ENCODE measurements at places on chromosomes 12 and 14.

GRCh38 chr14:77516126-77516525, 17.5 kb upstream of the ISM2 start:
- no peak for DNase-seq

GRCh38 chr12:54417712-54418440, 1.2 kb downstream of the ITGA5 start:
- no peak for DNase-seq

- no peak for DNase-seq
Measured at GRCh38 chr14:73254247-73255004, 17.1 kb downstream of the PAPLN start.

- no peak for DNase-seq
Measured at GRCh38 chr14:21215130-21215878, 53.9 kb downstream of the HNRNPC start.

- DNase-seq: peak; percentile 8
Measured at GRCh38 chr12:70305794-70306193, 60.3 kb upstream of the KCNMB4 start.

DNA sequence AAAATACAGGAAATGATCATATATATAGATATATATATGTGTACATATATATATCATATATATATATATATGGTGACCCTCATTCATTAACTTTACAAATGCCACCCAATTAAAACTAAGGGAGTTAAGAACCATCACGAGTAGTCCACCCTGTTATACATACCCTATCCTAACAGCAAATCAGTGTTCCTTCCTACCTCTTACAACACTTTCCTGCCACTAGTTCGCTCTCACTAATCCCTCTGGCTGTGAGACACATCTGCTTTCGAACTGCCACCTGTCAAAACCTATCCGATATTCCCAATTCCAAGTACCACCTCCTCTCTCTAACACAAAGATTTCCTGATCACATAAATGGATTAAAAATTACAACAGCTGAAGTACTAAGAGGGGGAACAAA, 100.5 kb downstream of the EEA1 start:
- no peak for DNase-seq

DNA sequence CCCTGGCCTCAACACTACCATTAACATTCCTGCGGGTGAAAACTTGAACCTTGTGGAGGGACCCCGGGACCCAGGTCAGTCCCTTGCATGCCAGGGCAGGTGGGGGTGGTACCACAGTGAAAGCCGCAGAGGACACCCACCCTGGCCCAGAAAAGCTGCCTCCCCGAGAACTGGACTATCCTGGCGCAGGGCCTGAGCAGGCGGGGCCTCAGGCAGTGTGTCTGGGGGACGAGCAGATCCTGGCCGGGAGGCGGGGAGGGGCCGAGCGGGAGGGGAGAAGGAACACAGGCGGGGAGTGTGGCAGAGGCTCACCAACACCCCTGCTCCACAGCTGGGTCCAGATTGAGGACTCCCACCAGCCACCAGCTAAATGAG, 10.0 kb downstream of the AHNAK2 start:
- DNase-seq: no peak

DNA sequence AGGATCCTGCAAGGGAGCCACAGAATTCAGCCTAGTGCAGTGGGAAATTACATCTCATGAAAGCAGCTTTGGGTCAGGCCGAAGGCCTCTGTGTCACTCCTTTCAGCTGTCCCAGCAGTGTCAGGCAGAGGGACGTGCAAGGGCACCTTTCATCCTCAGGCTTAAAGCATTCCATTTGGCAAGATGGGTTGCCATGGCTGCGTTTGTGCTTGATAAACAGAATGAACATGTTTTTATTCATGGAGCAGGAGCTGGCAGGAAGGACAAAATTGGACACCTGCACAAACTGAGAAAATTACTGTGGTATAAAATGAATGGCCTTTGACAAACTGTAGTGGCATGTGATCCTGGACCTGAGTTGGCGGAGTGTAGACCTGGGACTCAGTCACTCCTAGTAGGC, 29.4 kb downstream of the ACAD10 start:
- DNase-seq: no peak

- DNase-seq: peak; percentile 87
Measured at GRCh38 chr14:51884086-51884927, 23.9 kb downstream of the GNG2 start.

GRCh38 chr14:28635387-28635786, 131.2 kb upstream of the FOXG1 start:
- DNase-seq: no peak

All from non-pigmented ciliary epithelial cell (primary cell).